ENCODE measurements at places on chromosomes 4 and X.

DNA sequence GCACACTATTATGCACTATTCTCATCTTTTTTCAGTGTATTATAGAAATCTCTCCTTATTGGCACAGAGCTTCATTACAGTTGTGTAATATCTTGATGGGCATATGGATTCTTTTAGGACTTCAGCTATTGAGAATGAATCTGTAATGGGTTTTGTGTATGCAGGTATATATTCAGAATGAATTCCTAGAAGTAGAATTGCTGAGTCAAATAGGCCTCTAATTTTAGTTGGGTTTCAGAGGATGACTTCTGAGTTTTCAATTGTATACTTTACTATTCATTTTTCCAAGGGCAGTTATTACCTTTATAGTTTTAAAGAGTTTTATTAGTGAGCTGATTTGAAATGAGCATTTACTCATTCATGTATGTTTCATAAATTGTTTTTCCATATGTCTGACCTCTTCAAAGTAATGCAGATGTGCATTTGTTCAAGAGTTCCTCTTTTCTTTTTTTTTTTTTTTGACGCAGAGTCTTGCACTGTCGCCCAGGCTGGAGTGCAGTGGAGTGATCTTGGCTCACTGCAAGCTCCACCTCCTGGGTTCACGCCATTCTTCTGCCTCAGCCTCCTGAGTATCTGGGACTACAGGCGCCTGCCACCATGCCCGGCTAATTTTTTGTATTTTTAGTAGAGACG is 19.5 kb downstream of the CASP6 start:
- DNase-seq: no peak

GRCh38 chrX:64184396-64184795 is 21.1 kb downstream of the AMER1 start:
- no peak for DNase-seq

- no peak for DNase-seq
Observed at GRCh38 chr4:187576751-187577150, 418.8 kb upstream of the ZFP42 start.

GRCh38 chr4:76251441-76252270 is at the start of gene FAM47E:
TSS of gene FAM47E (plus strand) at chr4:76251721. CDS start at chr4:76251747, 26 bp downstream.
- peak; percentile 34 for DNase-seq

GRCh38 chr4:110900213-110900769 is 277.4 kb upstream of the PITX2 start:
- no peak for DNase-seq

- no peak for DNase-seq
Observed at GRCh38 chrX:101347859-101348451, 587 bp downstream of the TIMM8A start.

GRCh38 chr4:130393642-130394041 is 1297.7 kb downstream of the C4orf33 start:
- DNase-seq: no peak

- no peak for DNase-seq
Observed at GRCh38 chr4:86895692-86896488, 3.7 kb upstream of the C4orf36 start.

- no peak for DNase-seq
Observed at GRCh38 chr4:146495269-146495668, 26.5 kb downstream of the SLC10A7 start.

DNA sequence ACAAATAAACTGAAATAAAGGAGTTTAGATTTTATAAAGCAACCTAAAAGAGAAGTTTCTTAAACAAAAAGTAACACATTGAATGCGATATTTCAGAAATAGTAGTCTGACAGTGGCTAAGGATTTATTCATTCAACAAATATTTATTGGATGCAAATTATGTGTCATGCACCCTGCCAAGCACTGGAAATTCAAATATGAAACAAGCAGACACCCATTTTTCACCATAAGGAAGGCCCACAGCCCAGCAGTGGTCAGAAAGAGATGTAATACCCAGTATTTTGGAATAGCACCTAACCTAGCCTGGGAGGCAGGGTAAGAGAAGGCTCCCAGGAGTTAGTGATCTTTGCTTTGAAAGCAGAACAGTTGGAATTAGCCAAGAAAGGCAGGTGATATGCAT is 855.1 kb upstream of the TENM3 start:
- no peak for DNase-seq

- DNase-seq: no peak
Observed at GRCh38 chrX:122270809-122271494, 913.1 kb upstream of the GRIA3 start.

GRCh38 chr4:84501721-84502267 is 2.7 kb upstream of the NKX6-1 start:
- DNase-seq: no peak

DNA sequence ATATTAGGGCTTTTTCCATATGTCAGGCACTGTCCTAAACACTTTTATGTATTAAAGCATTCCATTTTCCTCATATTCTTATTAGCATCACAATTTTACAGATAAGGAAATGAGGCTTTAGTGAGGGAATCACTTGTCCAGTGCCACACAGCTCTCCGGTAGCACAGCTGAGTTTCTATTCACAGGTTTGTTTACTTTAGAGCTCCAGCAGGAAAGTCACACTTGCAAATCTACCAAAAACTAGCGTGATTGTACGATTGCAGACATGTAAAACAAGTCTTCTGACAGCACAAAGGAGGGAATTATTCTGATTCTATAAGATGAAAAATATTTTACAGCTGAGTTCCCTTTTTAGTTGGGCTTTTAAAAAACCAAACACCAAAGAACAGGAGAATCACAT is 472.1 kb downstream of the TMA16 start:
- no peak for DNase-seq

DNA sequence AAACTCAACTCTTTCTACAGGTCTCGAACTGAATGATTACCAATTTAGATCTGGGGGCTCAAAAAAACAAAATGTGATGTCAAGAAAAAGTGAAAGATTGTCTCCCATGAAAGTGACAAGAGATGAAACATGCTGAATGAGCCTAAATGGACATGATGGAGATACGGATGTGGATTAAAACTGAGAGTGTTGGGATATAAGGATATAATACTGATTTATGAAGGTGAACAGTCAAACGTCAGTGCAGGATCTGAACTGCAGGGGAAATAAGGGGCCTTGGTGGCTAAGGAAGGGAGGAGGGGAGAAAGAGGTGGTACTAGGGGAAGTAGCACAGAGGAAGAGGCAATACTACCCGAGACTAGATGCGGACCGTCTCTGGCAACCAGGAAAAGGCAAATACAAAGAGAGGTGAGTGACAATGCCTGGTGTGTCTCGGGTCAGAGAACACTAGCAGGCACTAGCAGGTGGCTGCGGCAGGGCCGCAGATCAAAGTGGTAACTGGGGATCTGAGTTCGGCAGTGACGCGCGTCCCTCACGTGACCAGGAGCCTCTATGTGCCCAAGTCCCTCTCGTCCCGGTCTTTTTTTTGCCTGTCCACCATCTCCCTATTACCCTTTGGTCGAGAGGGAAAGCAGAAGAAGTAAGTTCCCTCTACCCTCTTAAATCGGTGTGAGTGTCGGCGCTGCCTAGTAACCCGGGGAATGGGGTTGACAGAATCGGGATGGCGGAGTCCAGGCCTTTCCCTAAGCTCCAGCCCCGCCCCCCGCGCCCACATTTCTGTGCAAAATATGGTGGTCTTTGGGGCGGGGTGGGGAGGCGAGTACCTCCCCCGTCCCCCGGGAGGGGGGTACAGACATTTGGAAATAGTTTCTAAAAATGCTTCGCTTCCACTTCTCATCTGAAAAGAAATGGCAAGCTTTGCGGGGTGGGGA is at the start of gene TCEAL1:
Gene TCEAL1, plus strand, starts transcription at position 590 of the 932 bp plus-strand sequence. CDS start 942 bp downstream, outside the sequence.
- DNase-seq: peak; percentile 36

GRCh38 chr4:95095348-95095974 is 337.7 kb downstream of the BMPR1B start:
- DNase-seq: no peak

- DNase-seq: peak; percentile 22
Observed at GRCh38 chrX:1592470-1593142, 1.2 kb downstream of the AKAP17A start.

DNA sequence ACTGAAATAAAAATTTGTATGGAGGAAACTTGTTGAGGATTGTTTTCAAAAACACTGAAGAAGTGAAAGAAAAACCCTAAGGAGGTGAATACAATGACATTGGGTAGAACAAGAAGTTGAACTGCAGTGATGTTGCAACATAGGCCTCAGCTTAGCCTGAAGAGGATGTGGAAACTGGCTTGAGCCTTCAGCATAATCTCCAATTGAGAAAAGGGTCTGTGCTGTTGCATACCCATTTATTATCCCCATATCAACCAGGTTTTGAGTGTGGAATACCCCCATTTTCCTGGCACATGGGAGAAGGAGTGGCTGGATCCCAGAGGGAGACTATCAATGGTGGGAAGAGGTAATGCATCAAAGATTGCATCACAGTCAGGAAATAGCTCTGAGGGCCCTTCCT is 695.0 kb upstream of the HS3ST1 start:
- no peak for DNase-seq

- DNase-seq: no peak
Observed at GRCh38 chr4:156734965-156735895, 236.4 kb downstream of the PDGFC start.

DNA sequence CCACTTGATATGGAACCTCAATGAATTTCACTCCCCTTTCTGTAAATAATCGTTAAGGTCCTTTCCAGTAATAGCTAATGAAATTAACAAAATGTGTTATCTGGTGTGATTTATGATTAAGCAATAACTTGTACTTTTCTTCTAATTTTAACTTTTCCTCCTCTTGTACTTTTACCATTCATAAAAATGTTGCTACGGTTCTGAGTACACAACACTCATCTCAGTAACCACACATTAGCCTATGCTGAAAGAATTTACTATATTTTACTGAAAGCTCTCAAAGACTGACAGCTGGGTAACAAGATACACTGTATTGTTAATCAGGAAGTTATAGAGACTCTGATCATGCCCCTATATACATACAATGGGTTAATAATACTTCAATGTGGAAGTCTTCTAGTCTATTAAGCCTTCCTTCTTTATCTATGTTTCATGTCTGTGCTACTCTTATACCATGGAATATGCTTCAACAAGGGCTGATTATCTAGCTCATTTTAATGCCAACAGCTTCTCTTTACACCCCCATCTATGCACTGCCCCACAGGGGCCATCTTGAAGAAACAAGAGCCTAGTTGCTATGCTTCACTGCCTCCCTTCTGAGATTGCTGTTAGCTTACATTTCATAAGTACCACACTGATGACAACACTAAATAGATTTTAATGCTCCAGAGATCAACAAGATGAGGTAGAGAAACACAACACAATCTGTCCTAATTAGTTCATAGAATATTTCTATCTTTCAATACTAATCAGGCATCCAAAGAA is 39.1 kb downstream of the LAMP2 start:
- no peak for DNase-seq

GRCh38 chr4:55729351-55730279 is 90.0 kb upstream of the EXOC1L start:
- no peak for DNase-seq

- no peak for DNase-seq
Observed at GRCh38 chrX:153327561-153327960, 6.0 kb upstream of the PNMA6F start.

DNA sequence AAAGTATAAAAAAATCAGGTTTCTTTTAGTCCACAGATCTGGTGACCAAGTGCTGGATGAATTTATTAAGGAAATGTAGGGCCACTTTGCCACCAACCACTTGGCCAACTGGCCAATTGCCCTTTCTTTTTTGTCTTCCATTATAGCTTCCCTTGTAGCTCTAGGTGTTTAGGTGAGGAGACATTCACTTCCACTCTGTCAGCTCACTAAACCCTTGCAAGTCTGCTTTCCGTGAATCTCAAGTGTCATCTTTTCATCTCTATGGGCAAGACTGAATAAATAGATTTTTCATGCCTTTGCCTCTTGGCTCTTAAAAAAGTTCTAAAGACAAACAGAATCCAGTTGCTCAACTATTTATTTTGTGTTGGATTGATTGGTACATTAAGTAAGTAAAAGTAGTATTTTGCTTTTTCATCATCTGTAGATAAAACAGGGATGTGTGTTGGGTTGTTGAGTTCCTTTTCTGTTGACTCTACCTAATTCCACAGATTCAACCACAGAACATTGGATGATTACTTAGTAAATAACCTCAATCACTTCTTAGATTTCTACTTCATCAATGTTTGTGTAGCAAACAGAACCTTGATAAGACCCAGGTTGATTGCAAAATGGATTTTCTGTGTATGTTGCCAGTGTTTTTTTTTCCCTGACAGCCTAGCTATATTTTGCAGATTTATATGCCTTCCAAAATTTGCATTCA is 68.1 kb upstream of the GRXCR1 start:
- DNase-seq: no peak

DNA sequence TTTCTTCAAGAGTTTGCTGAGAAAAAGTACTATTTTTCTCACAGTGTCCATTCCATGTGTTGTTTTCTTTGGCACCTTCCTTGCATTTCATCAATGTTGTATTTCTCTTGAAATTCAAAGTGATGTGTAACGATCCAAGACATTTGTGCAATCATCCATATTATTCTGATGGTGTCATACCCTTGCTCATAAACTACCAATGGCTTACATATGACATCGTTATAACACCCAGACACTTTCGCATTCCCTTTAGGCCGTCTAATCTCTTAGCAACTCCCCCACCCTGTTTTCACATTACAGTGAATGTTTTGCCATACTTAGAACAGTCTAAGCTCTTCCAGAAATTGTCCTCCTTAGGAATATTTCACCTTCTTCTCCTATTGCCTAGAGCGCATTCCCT is 1779.0 kb downstream of the PCDH7 start:
- no peak for DNase-seq

DNA sequence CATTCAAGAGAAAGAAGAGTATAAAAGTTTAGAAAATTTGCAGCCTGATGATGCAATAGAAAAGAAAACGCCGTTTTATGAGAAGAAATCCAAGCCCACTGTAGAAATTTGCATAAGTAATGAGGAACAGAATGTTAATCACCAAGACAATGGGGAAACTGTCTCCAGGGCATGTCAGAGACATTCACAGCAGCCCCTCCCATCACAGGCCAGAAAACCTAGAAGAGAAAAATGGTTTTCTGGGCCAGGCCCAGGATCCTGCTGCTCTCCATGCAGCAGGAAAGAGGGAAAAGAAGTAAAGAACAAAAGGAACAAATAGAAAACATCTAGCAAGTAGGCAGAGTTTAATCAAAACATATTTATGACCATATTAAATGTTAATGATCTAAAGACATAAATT is 119.0 kb downstream of the ANKRD50 start:
- DNase-seq: no peak

GRCh38 chr4:143782521-143782920 is 82.0 kb upstream of the FREM3 start:
- DNase-seq: no peak

DNA sequence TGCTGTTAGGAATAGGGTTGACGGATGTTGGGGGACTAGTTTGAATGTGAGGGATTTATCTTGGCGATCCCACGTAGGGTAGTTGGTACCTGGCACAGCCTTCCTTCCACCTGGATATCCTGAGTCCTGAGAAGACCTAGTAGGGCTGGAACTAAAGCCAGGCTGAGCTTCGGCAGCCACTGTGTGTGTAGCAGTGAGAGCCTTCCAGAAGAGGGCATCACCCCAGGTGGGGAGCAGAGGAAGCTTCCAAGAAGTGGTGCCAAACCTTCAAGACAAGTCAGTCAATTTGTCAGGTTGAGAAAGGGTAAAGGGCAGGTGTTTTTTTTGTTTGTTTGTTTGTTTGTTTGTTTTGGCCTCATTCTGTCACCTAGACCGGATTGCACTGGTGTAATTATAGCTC is 1.2 kb upstream of the FGFBP2 start:
- no peak for DNase-seq
